ENCODE measurements at places on chromosomes 16 and 17.

GRCh38 chr16:873889-874288, 73.4 kb upstream of the GNG13 start:
- DNase-seq: no peak
- no peaks in the 10 kb centered on the region for H3K27me3 ChIP-seq
- no peak overlapping the region for H3K27ac ChIP-seq
- no peaks in the 10 kb centered on the region for H3K4me1 ChIP-seq
- no peak overlapping the region for H3K4me3 ChIP-seq
- H3K36me3 ChIP-seq: no peaks in the 10 kb centered on the region

DNA sequence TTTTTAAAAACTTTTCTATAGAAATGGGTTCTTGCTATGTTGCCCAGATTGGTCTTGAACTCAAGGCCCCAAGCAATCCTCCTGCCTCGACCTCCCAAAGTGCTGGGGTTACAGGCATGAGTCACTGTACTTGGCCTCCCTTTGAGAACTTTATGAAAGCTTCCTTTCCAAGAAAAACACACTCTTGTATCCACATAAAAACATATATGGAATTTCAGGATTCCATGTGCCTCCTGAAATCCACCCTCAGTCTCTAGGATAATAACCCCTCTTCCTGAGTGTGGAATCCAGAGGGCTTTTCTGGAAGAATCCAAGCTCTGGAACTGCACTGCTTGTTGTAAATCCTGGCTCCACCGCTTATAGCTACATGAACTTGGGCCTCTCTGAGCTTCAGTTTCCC, 53.2 kb upstream of the MRTFB start:
- no peaks in the 10 kb centered on the region for H3K27me3 ChIP-seq
- H3K4me3 ChIP-seq: no peak overlapping the region
- H3K4me1 ChIP-seq: peaks cover 25% of the 10 kb centered on the region
- H3K36me3 ChIP-seq: no peaks in the 10 kb centered on the region

DNA sequence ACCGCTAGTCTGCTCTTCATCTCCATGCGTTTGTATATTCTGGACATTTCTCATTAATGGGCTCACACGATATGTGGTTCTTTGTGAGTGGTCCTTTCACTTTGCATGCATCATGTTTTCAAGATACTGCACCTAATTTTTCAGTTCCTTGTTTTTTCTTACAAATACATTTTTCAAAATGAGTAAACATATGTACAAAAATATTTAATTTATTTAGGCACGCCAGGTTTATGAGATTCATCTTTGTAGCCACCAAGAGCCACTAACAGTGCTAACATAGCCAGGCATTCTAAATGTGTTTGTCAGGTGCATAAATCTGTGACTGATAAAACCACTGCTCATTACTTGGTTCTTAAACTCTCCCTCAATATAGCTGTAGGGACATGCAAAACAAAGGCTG, 375.3 kb downstream of the WWOX start:
- no peak overlapping the region for H3K4me3 ChIP-seq
- H3K36me3 ChIP-seq: no peaks in the 10 kb centered on the region
- DNase-seq: no peak
- no peak overlapping the region for H3K27ac ChIP-seq
- no peaks in the 10 kb centered on the region for H3K27me3 ChIP-seq

DNA sequence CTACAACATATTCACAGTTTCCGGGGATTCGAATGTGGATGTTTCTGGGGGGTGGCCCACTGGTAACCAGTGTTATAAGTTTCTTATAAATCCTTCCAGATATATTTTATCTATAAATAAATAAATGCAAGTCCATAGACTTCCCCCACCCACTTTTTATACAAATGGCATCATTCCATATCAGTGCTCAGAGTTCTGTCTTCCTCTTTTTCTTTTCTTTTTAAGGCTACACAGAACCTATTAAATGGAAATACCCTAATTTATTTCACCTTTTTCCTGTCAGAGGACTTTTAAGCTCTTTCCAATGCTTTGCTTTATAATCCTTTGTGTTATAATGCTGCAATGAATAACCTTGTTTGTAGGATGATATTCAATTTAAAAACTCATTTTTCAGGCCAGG, 3.8 kb downstream of the LGALS9 start:
- H3K36me3 ChIP-seq: no peaks in the 10 kb centered on the region
- no peaks in the 10 kb centered on the region for H3K4me1 ChIP-seq
- DNase-seq: no peak
- no peak overlapping the region for H3K4me3 ChIP-seq
- no peaks in the 10 kb centered on the region for H3K27me3 ChIP-seq
- H3K27ac ChIP-seq: no peak overlapping the region

- no peak overlapping the region for H3K4me3 ChIP-seq
- H3K36me3 ChIP-seq: peaks cover 21% of the 10 kb centered on the region
- H3K27me3 ChIP-seq: no peaks in the 10 kb centered on the region
- DNase-seq: no peak
- no peak overlapping the region for H3K27ac ChIP-seq
Observed at GRCh38 chr16:14658063-14658462, 25.3 kb downstream of the BFAR start.

- H3K27me3 ChIP-seq: no peaks in the 10 kb centered on the region
- peaks cover 2% of the 10 kb centered on the region for H3K36me3 ChIP-seq
- DNase-seq: no peak
- H3K4me3 ChIP-seq: peak overlapping the region; percentile 56
- peaks cover 27% of the 10 kb centered on the region for H3K4me1 ChIP-seq
Observed at GRCh38 chr17:18182978-18183333, 672 bp upstream of the ALKBH5 start.

GRCh38 chr16:12971241-12971640, 69.8 kb downstream of the SHISA9 start:
- H3K27ac ChIP-seq: no peak overlapping the region
- 0 out of 2 replicates have a peak, but pooled peaks cover 2% of the 10 kb centered on the region for H3K27me3 ChIP-seq
- no peak overlapping the region for H3K4me3 ChIP-seq

GRCh38 chr17:8397636-8398035, at the start of gene RNF222:
TSS of gene RNF222 (minus strand) at chr17:8397827. CDS start at chr17:8393461, 4,366 bp downstream.
- no peaks in the 10 kb centered on the region for H3K36me3 ChIP-seq
- no peak for DNase-seq
- H3K27me3 ChIP-seq: peaks cover 2% of the 10 kb centered on the region
- H3K27ac ChIP-seq: no peak within 1 kb of the TSS
- H3K4me1 ChIP-seq: 0 out of 2 replicates have a peak, but pooled peaks cover 4% of the 10 kb centered on the region
- no peak within 1 kb of the TSS for H3K4me3 ChIP-seq

GRCh38 chr16:75742424-75743047, 16.2 kb upstream of the CPHXL start:
- H3K27me3 ChIP-seq: no peaks in the 10 kb centered on the region
- H3K27ac ChIP-seq: no peak overlapping the region
- DNase-seq: no peak
- H3K4me1 ChIP-seq: no peaks in the 10 kb centered on the region
- H3K4me3 ChIP-seq: no peak overlapping the region
- H3K36me3 ChIP-seq: no peaks in the 10 kb centered on the region

GRCh38 chr16:57032931-57033330, 43.6 kb downstream of the NLRC5 start:
- no peaks in the 10 kb centered on the region for H3K27me3 ChIP-seq
- no peaks in the 10 kb centered on the region for H3K4me1 ChIP-seq
- no peak overlapping the region for H3K4me3 ChIP-seq
- no peak overlapping the region for H3K27ac ChIP-seq

DNA sequence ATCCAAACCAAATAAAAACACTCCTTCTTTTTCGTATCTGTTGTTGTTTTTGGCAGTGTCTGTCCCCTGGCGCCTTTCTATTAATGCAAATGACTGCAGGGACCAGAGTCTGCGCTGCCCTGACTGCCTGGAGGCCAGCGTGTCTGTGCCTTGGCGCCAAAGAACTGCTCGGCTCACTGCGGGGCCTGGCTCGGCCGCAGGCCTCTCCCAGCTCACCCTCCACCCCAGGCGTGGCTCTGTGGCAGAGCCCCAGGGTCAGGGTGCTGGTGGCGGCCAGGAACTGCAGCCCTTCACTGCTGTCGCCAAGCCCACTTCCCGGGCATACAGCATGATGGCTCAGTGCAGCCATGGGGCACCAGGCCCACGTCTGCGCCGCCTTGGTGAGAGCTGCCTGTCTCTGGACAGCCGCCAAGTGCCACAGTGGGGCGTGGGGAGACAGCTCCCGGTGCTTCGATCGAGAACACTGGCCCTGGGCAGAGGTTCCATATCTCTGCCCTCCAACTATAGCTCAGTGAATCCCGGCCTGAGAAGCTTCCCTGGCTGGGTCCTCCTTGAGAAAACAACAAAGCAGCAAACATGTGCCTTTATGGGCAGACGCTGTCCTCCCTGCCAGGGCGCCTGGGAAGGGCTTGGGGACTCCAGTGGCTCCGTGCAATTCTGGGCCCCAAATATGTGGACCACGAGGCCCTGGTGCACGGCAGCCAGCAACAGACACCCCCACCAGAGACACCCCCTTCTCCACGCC, 11.1 kb downstream of the CANT1 start:
- H3K27ac ChIP-seq: no peak overlapping the region
- DNase-seq: no peak
- H3K4me3 ChIP-seq: no peak overlapping the region
- peaks cover 13% of the 10 kb centered on the region for H3K36me3 ChIP-seq
- no peaks in the 10 kb centered on the region for H3K4me1 ChIP-seq
- no peaks in the 10 kb centered on the region for H3K27me3 ChIP-seq

- H3K27ac ChIP-seq: no peak overlapping the region
- H3K4me1 ChIP-seq: no peaks in the 10 kb centered on the region
- H3K27me3 ChIP-seq: no peaks in the 10 kb centered on the region
- H3K4me3 ChIP-seq: no peak overlapping the region
- no peak for DNase-seq
Observed at GRCh38 chr17:9226794-9227135, 205.5 kb downstream of the NTN1 start.

DNA sequence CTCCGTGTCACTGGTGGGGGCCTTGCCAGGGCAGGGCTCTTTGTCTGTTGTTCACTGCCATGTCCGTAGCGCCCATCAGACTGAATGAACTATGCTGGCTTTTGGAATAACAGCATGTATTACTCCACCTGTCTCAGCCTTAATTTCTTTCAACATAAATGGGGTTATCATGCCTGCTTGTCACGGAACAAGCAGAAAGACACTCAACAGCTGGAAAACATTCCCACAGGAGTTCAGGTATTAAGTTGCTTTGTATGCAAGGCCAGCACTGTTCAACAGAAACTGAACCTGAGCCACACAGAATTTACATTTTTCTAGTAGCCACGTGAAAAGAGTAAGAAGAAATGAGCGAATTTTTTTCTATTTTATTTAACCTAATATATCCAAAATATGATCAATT, 13.1 kb downstream of the PPL start:
- H3K27ac ChIP-seq: no peak overlapping the region
- H3K4me3 ChIP-seq: no peak overlapping the region
- no peaks in the 10 kb centered on the region for H3K36me3 ChIP-seq
- no peak for DNase-seq

- H3K36me3 ChIP-seq: no peaks in the 10 kb centered on the region
- H3K27me3 ChIP-seq: no peaks in the 10 kb centered on the region
- no peak for DNase-seq
- H3K4me1 ChIP-seq: no peaks in the 10 kb centered on the region
- no peak overlapping the region for H3K27ac ChIP-seq
- H3K4me3 ChIP-seq: no peak overlapping the region
Observed at GRCh38 chr17:16938496-16939207, 33.3 kb downstream of the TNFRSF13B start.

GRCh38 chr16:4136229-4136813, 20.1 kb upstream of the ADCY9 start:
- no peak overlapping the region for H3K27ac ChIP-seq
- no peaks in the 10 kb centered on the region for H3K4me1 ChIP-seq
- H3K4me3 ChIP-seq: no peak overlapping the region
- H3K36me3 ChIP-seq: no peaks in the 10 kb centered on the region

DNA sequence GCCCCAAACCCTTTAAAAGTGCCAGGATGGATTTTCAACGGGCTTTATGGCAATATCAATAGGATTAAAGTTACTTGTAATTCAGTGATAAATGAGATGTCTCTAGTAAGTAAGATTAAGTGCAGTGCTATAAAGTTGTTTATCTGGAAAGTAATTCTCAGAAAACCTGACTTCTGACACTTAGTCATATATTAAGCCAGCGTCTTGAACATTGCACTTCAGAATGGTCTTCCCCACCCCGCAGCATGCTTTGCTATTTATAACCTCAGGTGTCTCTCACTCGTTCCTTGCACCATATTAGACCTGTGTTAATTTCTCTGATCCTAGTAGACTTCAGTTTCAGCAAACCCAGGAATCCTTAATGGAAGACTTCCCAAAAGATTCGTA, 2.1 kb upstream of the MAF start:
- H3K27me3 ChIP-seq: peaks cover 14% of the 10 kb centered on the region
- peaks cover 4% of the 10 kb centered on the region for H3K4me1 ChIP-seq
- no peak for DNase-seq
- H3K27ac ChIP-seq: no peak overlapping the region
- no peaks in the 10 kb centered on the region for H3K36me3 ChIP-seq

DNA sequence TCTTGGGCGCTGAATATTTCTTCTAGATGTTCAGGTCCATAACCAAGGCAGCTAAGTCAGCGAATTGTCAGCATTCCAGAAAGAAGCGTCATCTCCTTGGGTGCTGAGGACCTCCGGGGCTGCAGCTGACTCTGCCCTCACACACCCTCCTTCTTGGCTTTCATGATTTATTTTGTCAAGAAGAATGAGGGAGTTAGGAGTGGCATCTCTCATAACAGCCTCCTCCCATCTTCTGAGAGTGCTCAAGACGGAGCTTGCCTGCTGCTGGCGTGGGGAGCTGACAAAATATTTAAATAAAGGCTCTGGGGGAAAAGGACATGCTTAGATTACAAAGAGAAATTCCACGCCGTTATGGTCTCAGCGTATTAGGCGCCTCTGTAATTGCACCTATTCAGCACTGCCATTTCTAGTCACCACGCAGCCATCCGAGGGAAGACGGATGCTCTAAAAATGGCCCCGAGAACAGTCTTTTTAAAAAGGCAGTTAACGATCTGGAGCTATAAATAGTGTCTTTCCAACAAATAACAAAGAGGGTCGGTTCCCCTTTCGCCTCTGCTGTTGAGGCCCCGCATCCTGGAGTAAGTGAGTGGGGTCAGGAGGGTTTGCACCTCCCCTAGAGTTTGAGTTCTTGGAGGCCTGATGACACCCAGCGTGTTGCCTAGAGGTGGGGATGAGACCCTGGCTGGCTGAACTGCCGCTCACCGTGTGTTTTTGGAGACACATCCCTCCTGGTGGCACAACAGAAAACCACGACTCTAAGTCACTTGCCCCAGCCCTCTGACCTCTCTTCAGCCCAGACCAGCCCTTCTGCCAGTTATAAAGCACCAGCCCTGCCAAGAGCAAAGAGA, 187.0 kb downstream of the CCDC182 start:
- no peaks in the 10 kb centered on the region for H3K4me1 ChIP-seq
- H3K4me3 ChIP-seq: no peak overlapping the region
- no peak overlapping the region for H3K27ac ChIP-seq
- H3K36me3 ChIP-seq: no peaks in the 10 kb centered on the region
